Daoy (cell line): ENCODE measurements at places on chromosomes 7 and 10. TPM values are rescaled to one million over a fixed set of nuclear protein-coding genes. Genes with fewer than 3 reads are reported as not detected.

- DNase-seq = no peak
These were observed 1.2 kb downstream of the SEPTIN7 start for GRCh38 chr7:35802102-35802466.

GRCh38 chr7:48427671-48428070, 256.4 kb downstream of the ABCA13 start:
- no peak for DNase-seq

DNA sequence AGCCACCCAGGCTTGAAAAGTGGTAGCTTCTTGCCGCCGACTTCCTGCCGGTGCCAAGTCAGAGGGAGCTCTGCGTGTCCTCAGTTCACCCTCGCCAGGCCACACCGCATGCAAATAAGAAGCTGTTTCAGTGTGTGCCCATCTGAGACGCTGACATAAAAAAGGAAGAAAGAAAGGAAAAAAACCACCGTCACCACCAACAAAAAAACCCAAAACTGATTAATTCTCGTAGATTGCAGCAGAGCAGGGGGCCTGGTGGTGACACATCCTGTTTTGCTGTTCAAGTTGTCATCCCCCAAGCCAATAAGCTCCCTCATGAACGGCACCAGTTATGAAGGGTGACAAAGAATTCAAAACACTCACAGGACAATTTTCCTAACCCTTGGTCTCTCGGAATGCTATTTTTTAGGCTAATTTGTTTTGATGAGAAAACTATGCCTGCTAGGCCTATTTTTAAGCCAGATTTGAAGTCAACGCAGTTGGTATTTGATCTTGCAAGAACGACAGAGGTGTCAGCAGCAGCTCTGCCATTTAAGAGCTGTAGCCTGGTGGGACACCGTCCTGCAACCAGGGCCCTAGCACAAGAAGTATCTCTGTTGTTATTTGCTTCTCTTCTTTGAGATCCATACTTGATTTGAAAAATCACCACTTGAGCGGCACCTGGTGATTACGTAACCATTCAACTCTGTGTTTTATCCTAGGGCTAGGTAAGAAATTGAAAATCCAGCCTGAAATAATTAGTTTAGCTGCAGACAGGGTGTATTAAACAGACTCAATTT, 145.6 kb downstream of the PFKFB3 start:
- DNase-seq = no peak

The XRCC2 gene
- 20.9 and 24.6 TPM in 2 replicates for total RNA-seq

The HMX2 gene
- 1.1 and 1.3 TPM in 2 replicates for total RNA-seq

DNA sequence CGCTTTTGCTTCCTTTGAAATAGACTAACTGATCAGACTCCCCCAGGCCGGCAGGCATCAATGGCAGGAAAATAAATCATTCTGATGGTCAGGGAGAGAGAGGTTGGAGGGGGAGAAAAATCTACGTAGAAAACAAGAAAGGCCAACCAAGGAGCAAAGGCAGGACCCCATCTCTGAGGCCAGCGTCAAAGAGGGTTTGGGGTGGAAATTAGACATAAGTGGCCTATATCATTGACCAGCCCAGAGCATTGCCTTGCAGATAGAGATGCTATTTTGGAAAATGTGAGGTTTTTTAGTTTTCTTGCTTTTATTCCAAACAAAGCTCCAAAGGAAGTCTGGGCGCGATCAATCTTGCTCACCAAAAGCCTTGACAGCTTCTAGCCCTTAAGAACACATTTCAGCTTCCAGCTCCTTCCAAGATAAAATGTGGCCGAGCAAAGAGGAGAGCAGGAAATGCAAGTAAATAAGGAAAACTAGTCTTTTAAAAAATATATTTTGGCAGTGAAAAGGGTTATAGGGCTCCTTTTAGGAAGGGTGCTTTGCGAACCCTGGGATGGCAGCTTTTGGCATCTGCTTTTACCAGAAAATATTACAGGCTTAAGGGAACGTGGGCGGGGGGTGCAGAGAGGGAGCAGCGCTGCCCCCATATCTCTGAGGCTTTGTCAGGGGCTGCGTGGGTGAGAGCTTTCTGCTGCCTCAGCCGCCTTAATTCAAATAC, 2.0 kb upstream of the HOXA2 start:
- DNase-seq = peak; percentile 36

GRCh38 chr10:62183442-62183841, 85.2 kb downstream of the RTKN2 start:
- DNase-seq = no peak

DNA sequence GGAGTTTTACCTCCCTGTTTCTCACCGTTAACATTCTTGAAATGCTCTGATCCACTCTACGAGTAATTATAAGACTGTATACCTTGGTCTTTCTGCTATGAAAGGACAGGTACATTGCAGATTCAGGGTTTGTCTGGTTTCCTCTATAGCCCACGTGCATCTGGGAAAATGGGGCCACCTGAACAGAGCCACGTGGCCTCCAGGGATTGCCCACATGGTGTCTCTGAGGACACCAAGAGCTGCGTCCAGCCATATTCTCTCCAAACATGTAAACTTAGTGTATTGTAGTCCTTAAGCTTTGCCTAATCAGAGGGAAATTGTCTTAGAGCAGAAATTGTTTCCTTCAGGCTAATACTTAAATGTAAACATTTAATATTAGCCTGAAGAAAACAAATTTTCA, 16.7 kb downstream of the MACROH2A2 start:
- DNase-seq = no peak

The CYP3A7 gene
- not detected in 2 replicates for total RNA-seq

DNA sequence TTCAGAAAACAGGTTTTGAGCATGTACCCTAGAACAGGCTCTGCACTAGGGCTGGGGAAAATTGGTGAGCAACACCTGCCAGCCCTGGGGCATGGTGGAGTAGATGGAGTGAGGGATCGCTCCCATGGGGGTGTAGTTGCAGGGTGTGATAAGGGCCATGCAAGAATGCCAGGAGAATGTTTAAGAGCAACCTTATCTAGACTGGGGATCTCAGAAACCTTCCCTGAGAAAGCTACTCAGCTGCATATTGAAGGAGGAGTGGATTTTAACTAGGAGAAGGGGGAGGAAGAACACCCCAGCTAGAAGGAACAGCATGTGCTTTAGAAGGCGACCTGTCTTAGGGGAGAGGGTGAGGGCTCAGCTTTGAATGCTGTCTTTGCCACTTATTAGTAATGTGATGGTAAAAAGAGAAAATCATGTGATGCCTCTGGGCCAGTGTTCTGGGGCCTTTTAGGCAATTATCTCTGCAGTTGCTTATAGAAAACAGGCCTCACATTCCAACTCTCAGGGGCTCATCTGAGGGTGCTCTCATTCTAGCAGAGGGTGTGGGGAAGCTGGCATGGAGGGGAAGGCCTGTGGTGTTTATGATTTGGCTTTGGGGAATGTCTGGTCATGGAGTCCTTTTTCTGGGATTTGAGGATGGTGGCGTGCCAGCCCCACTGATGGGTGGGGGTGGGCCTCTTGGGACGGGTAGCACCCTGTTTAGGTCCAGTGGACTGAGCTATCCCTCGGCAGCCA, 225.4 kb downstream of the BMPER start:
- no peak for DNase-seq

The CCL24 gene
- not detected in 2 replicates for total RNA-seq

The GDF10 gene
- total RNA-seq = 0.23 TPM in 1 of 2 replicates, not detected in the other

DNA sequence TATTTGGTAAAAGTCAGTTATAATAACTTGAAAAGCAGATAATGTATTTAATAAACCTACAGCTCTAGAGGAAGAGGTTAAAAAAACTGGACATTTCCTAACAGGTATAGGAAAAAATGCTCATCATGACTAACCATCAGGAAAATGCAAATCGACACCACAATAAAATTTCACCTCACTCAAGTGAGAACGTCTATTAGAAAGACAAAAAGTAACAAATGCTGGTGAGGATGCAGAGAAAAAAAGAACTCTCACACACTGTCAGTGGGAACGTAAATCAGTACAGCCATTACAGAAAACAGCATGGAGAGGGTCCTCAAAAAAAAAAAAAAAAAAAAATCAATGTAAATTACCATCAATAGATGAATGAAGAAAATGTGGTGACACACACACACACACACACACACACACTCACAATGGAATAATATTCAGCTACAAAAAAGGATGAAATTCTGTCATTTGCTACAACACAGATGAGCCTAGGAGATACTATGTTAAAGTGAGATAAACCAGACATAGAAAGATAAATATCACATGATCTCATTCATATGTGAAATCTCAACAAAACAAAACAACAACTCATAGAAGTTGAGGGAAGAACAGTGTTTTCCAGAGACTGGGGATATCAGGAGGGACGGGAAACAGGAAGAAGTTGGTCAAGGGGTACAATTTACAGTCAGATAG, 20.1 kb downstream of the EPC1 start:
- DNase-seq = no peak

GRCh38 chr7:55191926-55192692, 173.0 kb upstream of the LANCL2 start:
- peak; percentile 37 for DNase-seq

The PRR15 gene
- 2.3 and 3.5 TPM in 2 replicates for total RNA-seq

- DNase-seq = no peak
These were observed 58.3 kb upstream of the NKX6-2 start for GRCh38 chr10:132844069-132844809.

The DENND2A gene
- 5.4 and 6.5 TPM in 2 replicates for total RNA-seq

DNA sequence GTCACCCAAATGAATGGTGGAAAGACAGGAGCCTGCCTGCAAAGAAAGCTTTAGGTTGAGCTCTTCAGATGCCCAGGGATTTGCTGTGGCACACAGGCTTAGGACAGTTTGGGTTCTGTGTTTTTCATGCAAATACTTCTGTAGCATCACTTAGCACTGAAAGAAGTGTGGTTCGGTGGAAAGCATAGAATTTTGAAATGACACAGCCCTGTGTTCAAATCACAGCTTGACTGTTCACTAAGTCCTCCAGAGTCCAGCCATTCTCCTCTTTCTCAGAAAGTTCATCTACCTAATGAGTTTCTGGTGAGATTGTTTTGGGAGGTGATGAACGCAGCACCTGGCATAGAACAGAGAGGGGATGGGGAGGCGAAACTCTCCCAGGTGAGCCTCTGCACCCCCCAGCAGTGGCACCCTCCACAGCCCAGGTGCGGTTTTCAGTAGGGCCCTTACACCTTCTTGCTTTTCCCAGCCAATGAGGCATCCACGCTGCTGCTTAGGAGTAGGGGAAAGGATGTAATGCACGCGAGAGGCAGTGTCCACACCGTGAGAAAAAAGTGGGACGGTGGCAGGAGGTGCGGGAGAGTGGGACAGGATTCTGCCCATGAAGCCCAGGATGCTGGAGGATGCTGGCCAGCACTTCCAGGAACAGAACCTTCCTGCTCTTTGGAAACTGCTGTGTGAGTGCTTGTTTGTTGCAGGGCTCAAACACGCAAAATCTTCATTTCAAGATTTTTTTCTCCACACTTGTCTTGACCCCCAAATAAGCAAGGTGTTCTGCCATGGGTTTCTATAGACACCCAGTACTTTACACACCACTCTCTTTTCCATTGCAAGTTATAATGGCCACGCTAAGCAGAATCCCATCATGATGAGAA, 11.6 kb downstream of the EN2 start:
- no peak for DNase-seq

GRCh38 chr7:20441991-20442441, 111.3 kb downstream of the ITGB8 start:
- peak; percentile 19 for DNase-seq

The CPN1 gene
- not detected in 2 replicates for total RNA-seq

GRCh38 chr10:86971232-86971991, 3.1 kb downstream of the ADIRF start:
- DNase-seq = peak; percentile 82

DNA sequence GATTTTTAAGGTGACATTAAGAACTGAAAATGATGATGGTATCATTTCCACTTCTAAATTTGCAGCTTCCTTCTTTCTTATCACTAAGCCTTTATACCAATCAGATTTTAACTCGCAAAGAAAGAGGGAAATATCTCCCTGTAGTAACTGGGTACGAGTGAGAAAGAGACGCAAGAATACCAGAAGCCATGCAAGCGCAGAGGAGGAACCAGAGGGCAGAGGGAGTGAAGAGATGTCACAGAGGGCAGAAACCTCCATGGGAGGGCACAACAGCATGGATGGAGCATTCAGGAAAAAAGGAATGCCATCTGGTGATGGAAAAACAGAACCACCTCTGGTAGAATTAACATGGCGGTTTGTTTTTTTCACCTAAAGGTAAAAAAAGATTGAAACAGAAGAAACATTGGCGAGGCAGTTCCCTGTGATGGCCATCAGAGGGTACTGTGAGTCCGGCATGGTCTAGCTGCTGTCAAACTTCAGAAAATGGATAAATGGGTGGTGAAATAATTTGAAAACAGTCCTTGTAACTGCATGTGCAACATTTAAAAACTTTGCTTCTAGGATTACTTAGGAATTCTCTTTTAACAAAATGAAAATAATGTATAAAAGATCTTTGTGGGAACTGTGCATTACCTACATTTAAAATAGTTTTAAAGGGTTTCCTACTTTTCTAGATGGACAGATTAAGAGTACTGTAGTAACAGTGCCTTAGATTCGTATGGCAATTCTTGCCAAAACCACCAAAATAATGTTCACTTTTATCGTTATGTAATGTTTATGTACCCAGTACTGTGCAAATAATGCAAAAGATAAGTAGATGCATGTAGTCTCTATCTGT, 91.8 kb downstream of the ARHGAP12 start:
- DNase-seq = peak; percentile 16

DNA sequence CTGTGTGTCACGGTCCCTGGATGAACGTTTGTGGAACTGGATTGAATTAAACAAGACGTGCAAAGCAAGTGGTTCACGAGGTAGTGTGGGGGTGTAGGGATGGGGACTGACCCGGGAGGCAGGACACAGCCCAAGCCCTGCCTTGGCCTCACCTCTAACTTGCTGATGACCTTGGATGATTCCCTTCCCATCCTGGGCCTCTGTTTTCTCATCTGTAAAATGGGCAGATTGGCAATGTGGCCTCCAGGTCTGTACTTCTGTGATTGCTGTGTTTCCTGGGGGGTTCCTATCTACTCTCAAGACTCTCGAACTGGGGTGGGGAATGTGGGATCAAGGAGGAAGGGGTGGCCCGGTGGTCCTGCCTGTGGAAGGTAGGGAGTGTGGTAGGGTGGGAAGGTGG, 6.0 kb upstream of the PSMG3 start:
- DNase-seq = no peak

DNA sequence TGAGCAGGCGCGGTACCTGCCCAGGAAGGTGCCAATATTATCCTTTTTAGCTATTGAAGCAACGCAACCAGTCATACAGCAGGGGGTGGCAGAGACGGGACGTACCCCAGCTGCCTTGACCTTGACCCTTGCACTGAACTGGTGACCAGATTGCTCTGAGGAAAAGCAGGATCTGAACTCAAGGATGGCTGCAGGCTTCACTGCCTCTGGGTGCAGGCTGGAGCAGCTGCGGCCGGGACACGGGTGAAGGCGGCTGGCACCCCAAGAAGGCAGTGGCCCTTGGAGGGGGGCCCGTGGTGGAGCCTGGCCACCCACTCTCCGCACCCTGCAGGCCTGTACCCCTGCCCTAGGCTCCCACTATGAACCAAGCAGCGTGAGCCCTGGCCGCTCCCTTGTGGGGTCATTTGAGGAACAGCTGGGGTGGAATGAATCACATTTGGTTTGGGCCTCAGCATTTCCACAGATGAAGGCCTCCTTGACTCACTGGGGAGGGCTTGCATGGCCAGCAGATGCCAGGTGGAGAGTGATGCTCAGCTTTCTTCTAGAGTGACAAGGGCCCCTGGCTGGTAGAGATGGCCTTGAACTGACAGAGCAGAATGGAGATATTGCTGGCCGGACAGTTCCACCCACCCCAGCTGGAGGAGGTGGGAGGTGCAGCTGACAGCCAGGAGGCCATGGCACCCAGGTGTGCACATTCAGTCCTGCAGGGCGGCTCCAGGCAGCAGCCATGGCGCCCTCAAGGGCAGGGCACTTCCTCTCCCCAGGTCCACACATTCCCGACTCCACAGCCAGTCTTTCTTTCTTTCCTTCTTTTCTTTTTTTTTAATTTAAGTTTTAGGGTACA, 218.7 kb downstream of the WDR37 start:
- DNase-seq = no peak
